ENCODE measurements at places on chromosomes 7 and 10.

DNA sequence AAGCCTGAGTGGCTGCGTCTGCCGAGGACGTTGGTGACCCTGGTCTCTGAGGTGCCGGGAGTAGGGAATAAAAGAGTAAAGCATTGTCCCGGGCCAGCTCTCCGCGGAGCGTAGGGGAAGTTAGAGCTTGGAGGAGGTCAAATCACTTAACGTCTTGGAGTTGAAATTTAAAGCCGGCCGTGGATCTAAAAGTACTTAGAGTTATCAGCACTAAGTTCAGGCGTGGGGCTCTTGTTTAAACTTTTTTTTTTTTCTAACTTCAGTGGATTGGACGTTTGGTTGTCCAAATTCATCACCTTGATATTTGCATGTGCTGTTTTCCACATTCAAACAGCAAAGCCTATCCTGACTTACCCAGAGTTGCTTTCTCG is 700 bp downstream of the NIPSNAP2 start:
- DNase-seq = no peak

DNA sequence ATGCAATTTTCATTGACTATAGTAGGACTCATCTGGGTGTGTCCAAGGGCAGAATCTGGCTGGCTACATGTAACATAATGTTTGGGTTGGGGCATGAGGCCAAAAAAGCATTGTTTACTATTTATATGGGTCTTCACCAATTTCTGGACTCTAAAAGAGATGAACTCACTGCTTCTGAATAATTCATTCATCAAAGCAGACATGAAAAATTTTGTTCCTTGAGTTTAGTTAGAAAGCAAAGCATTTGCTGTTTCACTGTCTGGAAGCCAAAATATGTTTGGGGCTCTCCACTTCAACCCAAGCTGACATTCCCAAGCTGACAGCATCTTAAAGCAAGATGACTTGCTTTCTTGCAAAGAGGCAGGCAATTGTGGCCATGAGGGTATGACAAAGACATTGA is 670.6 kb downstream of the SUGCT start:
- no peak for DNase-seq

DNA sequence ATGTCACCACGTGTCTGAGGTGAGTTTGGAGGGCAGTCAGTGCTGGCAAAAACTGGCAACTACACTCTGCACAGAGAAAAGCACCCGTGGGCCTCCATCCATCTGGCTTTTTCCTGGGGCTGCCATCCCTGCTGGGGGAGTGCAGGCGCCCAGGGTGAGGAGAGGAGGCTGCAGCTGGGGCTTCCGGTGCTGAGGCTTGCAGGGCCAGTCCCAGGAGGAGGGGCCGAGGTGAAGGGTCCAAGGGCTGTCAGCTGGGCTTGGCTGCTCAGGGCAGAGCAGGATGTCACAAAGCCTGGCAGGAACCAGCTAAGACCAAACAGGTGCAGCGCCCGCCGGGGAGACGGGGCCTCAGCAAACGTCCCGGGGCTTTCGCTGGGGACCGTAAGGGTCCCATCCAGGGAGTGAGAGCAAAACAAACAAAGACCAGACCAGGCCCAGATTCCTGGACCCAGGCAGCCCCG is 77.2 kb downstream of the CFAP46 start:
- DNase-seq = no peak

DNA sequence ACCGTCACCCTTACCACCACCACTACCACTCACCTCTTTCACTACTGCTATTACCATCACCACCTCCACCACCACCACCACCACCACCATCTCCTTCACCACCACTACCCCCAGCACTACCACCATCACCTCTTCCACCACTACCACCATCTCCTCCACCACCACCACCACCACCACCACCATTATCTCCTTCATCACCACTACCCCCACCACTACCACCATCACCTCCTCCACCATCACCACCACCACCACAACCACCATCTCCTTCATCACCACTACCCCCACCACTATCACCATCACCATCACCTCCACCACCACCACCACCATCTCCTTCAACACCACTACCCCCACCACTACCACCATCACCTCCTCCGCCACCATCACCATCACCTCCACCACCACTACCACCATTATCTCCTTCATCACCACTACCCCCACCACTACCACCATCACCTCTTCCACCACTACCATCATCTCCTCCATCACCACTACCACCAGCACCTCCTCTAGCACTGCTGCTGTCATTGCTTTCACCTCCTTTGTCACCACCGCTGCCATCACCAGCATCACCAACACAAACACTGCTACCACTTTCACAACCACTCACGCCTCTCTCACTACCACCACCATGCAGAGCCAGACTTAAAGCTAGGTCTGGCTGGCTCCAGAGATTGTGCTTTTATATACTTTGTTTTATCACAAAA is 109.3 kb downstream of the ICA1 start:
- no peak for DNase-seq

- no peak for DNase-seq
These were observed 590 bp upstream of the SLC16A12 start for GRCh38 chr10:89536013-89536354.

GRCh38 chr10:80200687-80201086 is 4.7 kb downstream of the ANXA11 start:
- DNase-seq = no peak

GRCh38 chr10:25036381-25036780 is 20.0 kb downstream of the THNSL1 start:
- no peak for DNase-seq

- DNase-seq = no peak
These were observed 80.7 kb downstream of the GCC1 start for GRCh38 chr7:127504715-127505114.

DNA sequence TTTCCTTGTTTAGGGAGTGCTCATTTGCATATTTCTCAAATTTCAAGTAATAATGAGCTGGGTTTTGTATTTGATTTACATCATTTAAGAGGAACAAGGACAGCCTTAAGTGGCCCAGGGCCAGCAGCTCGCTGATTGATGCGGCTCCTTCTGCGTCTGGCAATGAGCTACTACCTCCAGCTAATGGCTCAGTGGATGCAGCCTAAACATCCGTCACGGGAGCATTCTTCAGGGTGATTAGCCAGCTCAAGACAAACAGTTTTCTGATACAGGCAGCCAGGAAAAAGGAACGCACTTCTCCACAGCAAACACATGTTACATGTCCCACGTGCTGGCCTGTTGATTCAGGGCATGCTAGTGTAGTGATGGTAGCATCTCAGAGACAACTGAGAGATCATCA is 169.3 kb upstream of the TCERG1L start:
- no peak for DNase-seq

- DNase-seq = no peak
These were observed 19.9 kb downstream of the KLF6 start for GRCh38 chr10:3765146-3765545.

DNA sequence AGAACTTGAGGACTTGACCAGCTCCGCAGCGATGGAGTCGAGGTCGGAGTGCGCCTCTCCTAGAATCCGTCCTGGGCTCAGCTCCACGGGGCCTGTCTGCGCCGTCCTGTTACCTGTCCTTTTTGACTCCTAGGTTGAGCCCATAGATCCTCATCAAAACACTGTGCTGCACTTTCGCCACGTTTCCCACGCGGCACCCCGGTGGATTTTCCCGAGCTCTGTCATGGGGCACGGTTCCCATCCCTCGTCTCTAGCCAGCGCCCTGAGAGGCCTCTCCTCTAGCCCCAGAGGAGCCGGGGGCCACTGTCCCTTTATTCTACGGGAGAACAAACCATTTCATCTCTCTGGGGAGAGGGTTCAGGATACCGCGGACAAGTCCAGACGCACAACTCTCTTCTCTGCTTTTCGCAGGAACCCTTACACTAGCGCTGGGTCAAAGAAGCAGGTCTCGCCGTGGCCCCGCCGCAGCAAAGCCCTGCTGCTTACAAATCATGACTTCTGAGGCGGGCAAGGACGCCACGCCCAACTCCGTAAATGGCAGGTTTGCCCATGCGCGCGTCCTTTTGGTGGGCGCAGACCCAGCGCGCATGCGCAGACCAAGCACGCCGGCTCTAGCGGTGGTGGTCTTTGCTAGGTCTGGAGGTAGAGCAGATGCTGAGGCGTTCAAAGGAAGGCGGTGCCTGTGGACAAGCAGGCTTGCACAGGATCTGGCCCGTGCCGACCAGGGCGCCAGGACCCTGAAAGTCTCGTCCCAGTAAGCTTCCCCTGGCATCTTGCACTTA is 10.3 kb upstream of the ANKRD7 start:
- peak; percentile 68 for DNase-seq

- no peak for DNase-seq
These were observed 21.4 kb upstream of the ASZ1 start for GRCh38 chr7:117448655-117449054.

DNA sequence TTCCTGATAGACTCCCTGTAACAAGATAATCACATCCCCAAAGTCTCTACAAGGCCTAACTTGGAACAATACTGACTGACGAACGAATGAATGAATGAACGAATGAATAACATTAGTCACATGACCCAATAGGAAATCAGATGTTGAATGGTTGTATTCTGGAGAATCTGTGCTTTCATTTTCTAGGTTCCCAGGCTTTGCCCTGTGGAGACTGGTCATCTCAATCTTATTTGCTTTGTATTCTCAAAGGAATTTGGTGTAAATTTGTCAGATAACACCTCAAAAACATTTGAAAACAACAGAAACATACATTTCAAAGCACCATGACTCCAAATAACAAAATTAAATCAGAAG is 69.6 kb upstream of the COL1A2 start:
- no peak for DNase-seq

GRCh38 chr10:80406204-80406603 is 2.1 kb upstream of the PRXL2A start:
- no peak for DNase-seq

Measured in globus pallidus (tissue), 1 donor.